ENCODE measurements at places on chromosomes 3 and 15.

DNA sequence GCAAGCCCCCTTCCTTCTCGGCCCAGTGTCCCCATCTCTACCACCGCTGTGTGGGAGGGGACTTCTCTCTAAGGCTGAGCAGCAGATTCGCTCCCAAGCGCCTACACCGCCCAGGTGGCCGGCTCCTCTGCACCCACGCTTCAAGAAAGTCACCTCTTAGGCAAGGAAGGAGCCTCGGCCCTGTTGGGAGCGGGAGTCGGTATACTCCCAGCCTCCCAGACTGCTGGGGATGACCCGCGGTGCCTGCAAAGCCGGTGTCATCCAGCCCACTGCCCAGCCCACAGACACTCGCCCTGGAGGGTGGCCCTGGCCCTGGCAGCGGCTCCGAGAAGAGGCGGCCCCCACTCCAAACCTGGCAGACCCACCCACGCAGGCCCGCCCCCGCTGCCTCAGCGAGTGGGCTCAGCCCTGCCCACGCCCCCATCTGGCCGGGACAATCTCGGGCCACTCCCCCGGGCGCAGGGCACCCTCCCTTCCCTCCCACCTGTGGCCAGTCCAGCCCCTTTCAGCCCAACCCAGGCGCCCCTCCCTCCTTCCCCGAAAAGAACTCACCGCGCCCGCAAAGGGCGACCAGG is 396 bp downstream of the CHRNB4 start:
- DNase-seq = no peak

- no peak for DNase-seq
Measured at GRCh38 chr3:169591983-169592644, 71.4 kb downstream of the MECOM start.

DNA sequence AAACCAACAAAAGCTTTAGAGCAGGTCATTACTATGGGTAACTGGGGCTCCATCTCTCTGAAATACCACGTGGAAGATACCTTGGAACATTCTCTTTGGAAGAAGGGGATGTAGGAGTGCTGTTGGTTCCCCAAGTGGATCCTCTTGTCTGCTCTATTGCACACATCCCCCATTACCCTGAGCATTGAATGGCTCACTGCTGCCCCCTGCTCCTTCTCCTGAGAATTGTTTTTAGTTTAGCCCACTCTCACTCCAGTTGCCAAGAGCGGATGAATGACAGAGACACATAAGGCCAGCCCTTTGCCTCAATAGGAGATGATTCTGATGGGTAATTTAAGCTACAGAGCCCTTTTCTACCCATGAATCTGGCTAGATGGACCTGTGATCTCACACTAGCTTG is 135.6 kb upstream of the SUCLG2 start:
- DNase-seq = peak; percentile 49

GRCh38 chr15:77773903-77774302 is 141.2 kb upstream of the LINGO1 start:
- DNase-seq = no peak

- DNase-seq = no peak
Measured at GRCh38 chr15:99762288-99762687, 29.1 kb upstream of the LYSMD4 start.

DNA sequence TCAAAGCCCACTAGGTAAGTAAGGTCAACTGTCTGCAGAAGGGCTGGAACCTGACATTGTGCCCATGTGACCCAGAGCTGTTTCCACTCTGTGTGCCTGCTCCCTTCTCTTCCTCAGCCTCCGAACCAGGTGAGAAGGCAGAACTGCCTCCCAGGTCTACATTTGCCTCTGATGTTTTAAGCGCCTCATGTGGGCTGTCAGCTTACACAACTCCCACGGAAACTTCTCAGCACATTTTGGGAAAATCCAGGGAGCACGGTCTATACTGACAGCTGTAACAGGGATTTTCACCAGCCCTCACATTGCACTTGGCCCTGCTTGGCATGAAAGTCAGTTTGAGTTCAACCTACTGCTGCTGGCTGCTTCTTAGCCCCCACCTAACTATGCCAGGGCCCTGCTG is 46.9 kb upstream of the SLC24A5 start:
- DNase-seq = no peak

GRCh38 chr3:78878011-78878410 is 889.8 kb downstream of the ROBO1 start:
- DNase-seq = no peak

- no peak for DNase-seq
Measured at GRCh38 chr15:57992761-57993355, 72.7 kb downstream of the ALDH1A2 start.

DNA sequence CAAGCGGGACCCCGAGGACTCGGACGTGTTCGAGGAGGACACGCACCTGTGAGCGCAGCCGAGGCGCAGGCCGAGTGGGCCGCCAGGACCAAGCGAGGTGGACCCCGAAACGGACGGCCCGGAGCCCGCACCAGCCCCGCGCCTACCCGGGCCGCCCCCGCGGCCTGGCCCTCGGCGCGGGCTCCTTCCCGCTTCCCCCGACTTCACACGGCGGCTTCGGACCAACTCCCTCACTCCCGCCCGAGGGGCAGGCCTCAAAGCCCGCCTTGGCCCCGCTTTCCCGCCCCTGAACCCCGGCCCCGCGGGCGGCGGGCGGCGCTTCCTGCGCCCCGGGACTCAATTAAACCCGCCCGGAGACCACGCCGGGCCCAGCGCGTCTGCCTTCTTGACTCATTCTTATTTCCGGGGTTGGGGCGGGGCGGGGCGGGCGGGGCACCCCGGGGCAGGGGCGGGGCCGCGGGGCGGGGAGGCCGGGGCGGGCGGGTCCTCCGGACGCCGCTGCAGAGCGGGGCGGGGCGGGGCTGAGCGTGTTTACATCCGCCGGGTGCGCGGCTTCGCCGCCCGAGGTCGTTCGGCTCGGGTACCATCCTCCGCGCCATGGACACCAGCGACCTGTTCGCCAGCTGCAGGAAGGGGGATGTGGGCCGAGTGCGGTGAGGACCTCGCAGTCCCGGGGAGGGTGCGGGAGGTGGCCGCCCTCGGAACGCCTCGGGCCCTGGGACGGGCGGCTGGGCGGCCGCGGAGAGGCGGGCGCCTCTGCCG is at the start of gene ABTB1:
TSS of gene ABTB1 (plus strand) at position 524 of the 762 bp plus-strand sequence. CDS start at position 598, 74 bp downstream.
- DNase-seq = peak; percentile 69

DNA sequence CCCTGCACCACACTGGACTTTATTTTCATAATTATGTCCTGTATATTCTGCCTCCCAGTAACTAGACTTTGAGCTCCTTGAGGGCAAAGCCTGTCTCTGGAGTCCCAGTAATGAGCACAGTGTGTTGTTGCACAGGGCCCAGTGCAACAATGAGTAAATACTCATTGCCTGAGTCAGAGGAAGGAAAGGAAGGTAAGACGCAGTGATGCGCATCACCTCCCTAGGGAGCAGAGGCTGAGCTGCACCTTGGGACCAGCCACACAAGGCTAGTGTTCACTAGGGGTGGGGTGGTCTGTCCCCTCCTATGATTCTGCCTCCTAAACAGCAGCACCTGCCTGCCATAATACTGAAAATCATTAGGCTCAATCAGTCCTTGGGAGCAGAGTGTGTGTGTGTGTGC is 86.6 kb upstream of the ADAMTSL3 start:
- no peak for DNase-seq

DNA sequence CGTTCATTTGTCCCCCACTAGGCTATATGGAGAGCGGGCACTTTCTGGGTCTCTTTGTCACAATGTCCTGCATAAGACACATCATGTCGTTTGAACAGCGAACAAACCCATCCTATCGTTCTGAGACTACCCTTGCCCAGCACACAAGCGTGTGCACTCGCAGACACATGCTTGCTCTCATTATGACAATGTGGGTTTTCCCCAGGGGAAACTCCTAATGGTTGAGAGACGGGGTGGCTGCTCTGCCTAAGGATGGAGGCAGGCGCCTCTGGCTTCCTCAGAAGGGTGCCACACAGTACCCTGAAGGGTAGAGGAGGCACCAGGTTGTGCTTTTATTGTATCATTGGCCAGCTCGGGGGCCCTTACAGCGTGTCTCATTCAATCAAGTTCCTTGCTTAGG is 51.0 kb upstream of the MYZAP start:
- DNase-seq = no peak

DNA sequence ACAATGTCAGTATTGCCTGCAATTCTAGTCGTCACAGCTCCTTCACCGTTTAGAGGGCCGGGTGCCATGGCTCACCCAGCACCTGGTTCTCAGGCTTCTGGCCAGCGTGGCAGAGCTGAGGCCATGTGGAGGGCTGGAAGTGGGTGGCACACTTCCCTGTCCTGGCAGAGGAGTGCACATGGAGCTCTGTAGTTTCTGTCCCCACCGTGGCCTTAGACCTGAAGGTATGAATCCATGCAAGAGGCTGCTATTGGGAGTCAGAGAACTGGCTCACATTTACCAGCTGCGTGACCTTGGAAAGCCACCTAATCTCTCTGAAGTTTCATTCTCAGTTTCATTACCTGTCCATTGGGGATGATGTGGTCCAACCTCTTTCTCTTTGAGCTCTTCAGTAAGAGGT is 22.2 kb downstream of the EPHB1 start:
- DNase-seq = no peak

DNA sequence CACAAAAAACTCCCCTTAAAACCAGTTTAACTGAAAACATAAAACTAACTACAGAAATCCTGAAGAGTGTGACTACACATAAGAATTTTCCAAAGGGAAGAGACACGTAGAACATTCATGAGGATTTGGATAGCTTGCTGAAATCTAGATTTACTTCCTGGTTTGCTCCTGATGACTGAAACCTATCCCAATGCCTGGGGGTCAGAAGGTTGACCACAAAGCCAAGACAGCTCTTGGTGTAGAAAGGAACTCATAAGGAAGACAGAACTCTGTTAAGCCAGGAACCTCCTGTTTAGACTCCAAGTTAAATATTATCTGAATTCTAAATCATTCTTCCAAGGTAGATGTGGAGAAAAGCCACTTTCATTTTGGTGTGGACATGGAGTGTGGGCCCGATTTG is 92.8 kb downstream of the TFG start:
- peak; percentile 28 for DNase-seq

GRCh38 chr3:139286825-139287224 is 57.0 kb upstream of the MRPS22 start:
- no peak for DNase-seq

GRCh38 chr3:101829437-101829830 is 19.9 kb upstream of the NFKBIZ start:
- DNase-seq = no peak

- peak; percentile 71 for DNase-seq
Measured at GRCh38 chr3:1082108-1082507, 10.7 kb upstream of the CNTN6 start.

GRCh38 chr3:120348065-120348990 is 826 bp downstream of the LRRC58 start:
- no peak for DNase-seq

DNA sequence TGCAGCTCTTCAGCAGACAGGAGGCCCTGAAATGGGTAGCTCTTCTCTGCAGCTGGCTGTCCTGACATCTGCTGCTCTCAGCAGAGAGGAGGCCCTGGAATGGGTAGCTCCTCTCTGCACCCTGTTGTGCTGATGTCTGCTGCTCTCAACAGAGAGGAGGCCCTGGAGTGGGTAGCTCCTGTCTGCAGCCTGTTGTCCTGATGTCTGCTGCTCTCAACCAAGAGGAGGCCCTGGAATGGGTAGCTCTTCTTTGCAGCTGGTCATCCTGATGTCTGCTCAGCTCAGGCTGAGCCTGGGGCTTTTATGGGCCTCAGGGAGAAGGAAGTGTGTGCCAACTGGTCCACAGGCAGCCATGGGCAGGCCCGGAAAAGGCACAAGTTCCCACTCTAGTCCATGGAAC is 66.6 kb downstream of the PIK3CB start:
- DNase-seq = peak; percentile 25

DNA sequence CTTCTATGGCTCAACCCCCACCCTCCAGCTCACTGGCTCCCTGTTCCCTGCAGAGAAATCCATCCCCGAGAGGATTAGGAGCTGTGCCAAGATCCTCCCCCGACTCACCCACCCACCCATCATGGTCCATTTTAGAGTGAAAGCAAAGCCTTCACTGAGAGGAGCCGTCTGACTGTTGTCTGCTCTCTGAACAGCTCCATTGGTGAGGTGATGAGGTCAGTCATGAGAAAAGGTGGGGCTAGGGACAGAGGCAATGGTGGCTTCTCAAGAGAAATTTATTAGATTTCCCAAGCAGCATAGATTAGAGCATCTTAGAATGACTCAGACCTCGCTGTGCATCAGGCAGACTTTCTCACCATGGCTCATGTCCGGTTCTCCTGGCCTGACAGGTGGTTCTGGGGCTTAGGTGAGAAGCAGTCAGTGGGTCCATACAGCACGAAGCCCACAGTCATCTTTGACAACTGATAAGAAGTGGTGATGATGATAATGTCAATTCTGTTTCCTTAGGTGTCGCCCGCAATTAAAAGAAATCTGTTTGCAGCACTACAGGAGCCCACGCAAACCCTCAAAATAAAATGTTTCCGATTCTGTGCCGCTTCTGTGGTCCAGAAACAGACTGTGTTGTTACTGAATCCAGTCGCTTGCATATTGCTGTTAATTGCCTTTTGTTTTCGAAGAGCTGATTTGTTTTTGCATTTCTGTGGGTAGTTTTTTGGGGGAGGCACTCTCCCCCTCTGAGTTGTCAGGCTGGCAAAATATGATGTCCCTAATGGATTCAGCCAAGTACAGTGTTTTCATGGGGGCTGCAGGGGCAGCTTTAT is 24.8 kb upstream of the RHO start:
- no peak for DNase-seq

DNA sequence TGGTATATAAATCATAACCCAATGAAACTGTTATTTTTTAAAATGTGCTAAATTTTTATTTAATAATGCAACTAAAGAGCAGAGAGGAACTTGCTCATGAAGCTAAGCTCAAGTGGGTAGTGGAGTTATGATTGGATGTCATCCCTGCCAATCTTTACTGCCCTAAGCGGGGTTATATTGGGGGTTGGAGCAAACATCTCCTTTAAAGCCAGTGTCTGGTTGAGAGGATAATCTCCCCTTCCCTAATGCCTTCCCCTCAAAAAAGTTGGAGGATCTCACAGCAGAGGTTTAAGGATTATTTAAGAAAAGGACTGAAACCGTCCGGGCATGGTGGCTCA is 32.1 kb upstream of the CLASP2 start:
- DNase-seq = no peak

- no peak for DNase-seq
Measured at GRCh38 chr3:80213086-80213485, 445.3 kb upstream of the ROBO1 start.

GRCh38 chr3:134332344-134332743 is 41.9 kb downstream of the AMOTL2 start:
- peak; percentile 65 for DNase-seq

DNA sequence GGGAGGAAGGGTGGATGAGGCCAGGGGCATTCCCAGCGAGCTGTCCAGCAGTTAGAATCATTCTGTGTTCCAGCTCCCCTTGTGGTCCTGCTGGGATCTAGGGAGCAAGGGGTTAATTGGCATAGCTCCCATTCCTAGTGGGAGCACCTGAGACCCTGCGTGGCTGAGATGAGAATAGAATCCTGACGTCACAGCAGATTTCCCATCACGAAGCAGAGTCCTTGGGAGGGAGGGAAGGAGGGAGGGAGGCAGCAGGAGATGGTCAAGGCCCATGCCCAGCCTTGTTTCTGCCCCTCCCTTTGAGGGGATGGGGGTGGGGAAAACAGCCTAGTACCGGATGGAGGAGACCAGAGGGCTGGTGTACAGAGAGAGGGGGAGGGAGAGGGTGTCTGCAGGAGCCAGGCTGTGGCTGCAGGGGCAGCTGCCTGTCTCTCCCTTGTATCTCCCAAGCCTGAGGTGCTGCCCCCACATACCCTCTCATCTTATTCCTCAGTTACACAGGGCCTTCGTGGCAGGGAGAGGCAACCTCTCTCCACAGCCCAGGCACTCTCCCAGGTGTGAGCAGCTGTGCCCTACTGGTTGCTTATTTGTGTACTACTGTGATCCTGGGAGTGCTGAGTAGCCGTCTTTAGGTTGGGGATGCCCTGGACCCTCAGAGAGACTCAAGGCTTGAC is 5.4 kb downstream of the TYRO3 start:
- DNase-seq = no peak

Measured in ACHN (cell line).